ENCODE measurements at places on chromosomes 5 and 9. TPM values are rescaled to one million over a fixed set of nuclear protein-coding genes. Genes with fewer than 3 reads are reported as not detected.

- no peak for DNase-seq
Measured at GRCh38 chr5:138910546-138911185, 35.5 kb upstream of the LRRTM2 start.

GRCh38 chr5:42756606-42757601 lies at the start of gene CCDC152:
CCDC152 (plus strand) TSS chr5:42756818; CDS start chr5:42759122, 2,304 bp downstream.
- DNase-seq = peak; percentile 5

DNA sequence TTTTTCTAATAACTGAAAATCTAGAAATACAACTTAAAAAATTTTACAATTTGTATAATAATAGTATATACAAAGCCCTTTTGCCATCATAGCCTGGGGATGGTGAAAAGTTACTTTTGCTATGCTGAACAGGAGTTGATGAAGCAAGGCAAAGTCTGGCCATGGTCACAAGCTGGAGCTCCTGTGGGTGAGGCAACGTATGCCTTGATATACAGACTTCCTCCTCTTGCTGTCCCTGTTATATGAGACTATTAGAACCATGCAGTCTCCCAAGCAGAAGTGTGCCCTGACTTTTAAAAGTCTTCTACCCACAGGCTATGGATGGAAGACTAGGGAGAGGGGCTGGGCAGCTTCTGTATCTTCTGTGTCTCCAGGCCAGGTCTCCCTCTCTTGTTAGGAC lies 15.7 kb downstream of the FAM151B start:
- no peak for DNase-seq

- DNase-seq = no peak
Measured at GRCh38 chr5:143230676-143230996, 172.8 kb downstream of the NR3C1 start.

GRCh38 chr9:221989-222776 lies 7.5 kb downstream of the DOCK8 start:
- DNase-seq = no peak

DNA sequence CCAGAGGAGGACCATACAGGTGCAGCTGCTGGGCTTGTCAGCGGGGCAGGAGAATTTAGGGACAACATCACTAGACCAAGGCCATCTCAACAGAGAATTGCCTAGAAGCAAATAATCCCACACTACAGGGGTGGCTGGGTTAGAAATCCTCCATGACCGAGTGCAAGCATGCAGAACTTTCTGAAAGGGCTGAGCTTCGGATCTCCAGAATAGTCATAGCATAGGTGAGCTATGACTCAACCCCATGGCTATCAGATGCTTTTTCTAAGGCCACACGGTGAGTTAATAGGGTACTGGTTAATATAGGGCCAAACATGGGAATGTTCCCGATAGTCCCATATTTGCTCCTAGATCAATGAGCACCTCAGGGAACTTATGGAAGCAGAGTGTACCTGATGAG lies 4.2 kb downstream of the KCNIP1 start:
- DNase-seq = no peak

DNA sequence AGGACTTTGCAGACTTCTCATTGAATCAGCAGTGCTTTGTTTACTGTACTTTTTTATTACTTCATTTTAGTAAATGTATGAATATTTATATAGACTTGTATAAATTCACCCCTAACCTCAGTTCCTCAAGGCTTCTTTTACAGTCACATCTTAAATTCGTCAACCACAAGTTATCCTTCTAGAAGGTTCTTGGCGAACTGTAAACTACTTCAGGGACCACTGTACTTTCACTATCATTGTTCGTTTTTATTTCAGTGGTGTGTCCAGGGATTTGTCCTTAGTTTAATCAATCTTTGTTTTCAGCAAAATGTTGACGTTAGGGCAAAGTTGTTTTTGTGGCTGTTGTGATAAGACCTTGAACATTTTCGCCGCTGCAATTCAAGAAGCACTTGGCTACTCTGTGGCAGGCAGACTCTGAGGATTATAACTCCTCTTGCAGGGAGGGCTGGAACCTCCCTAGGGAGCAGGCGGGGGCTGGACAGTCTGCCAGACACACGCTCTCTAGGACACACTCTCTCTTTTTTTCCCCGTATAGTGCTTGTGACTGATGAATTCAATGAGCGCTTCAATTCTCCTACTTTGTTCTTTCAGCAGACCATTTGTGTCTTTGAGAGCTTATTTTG lies 252.8 kb downstream of the FBXL7 start:
- peak; percentile 75 for DNase-seq

GRCh38 chr5:149337736-149338135 lies 7.6 kb upstream of the GRPEL2 start:
- DNase-seq = no peak

GRCh38 chr5:10499066-10499465 lies 57.4 kb downstream of the ROPN1L start:
- DNase-seq = no peak

Gene FOXD4L3
- total RNA-seq = not detected
